ENCODE measurements at places on chromosomes 3 and 15.

DNA sequence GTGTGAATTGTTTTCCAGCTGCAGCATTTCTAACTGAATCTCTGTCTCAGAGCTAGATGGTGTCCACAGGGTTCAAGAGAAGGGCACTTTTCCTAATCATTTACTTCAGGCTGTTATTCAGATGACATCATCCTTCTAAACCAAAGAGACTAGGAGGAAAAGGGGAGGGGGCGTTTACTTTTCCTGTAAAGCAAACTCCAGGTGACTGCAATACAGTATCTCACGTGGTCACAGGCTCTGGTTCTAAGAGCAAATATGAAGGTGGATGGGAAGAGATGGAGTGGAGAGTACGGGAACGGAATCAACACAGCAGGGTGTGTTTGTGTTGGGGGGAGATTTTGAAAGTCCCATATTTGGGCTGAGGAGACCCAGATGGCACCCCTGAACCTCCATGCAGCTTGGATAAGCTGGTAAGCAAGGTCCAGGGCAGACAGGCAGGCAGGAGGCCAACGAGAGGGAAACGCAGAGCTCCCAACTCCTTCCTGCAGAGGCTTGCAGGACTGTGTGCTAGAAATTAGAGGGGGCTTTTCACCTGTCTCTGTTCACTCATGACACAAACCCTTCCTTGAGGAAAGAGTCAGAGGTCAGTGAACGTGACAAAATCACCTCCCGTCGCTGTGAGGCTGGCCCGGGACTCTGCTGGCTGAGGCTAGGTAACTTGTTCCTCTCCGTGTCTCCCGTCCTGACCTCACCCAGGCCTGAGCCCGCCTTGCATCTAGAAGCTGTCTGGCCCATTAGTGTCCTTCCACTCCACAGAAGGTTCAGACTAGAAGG is 151.2 kb downstream of the OPA1 start:
- DNase-seq: no peak

DNA sequence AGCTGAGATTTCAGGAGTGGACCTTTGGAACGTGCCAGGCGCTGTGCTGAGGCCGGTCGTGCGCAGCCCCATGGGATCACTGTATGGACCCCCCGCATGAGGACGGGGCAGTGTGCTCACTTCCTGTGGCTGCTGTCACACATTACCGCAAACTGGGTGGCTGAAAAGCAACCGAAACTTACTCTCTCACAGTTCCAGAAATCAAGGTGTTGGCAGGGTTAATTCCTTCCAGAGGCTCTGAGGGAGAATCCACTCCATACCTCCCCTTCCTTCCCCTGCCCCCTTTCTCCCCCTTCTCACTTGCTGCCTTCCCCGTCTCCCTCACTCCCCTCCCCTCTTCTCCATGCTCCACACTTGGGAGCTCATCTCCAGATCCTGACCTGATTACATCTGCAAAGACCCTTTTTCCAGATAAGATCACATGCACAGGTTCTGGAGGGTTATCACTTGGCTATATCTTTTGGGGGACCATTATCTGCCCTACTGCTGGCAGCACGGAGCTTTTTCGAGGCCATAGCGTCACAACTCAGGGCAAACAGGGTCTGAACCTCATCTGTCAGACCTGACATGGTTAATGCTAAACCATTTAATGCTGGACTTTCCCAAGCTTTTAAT is 41.2 kb downstream of the KLF13 start:
- no peak for DNase-seq

- DNase-seq: no peak
Observed at GRCh38 chr15:62571072-62571471, 406.0 kb upstream of the C2CD4B start.

DNA sequence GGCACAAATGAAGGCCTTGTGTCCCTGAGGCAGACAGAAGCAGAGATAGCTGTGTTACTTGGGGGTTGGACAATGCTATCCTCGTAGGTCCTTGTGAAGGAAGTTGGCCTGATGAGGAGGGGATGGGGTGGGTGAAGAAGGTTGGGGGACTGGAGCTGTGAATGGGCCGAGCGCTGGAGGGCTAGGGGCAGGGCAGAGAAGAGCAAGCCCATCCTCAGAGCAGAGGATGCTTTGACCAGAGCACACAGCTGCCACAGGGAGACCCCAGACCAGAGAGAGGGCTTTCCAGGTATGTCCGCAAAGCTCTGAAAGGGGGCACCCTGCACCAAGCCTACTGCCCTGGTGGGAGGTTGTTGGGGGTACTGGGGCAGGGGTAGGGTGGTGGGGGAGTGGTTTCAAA is 5.7 kb upstream of the TBC1D2B start:
- DNase-seq: no peak

- DNase-seq: no peak
Observed at GRCh38 chr15:49122541-49123062, 32.8 kb downstream of the COPS2 start.

DNA sequence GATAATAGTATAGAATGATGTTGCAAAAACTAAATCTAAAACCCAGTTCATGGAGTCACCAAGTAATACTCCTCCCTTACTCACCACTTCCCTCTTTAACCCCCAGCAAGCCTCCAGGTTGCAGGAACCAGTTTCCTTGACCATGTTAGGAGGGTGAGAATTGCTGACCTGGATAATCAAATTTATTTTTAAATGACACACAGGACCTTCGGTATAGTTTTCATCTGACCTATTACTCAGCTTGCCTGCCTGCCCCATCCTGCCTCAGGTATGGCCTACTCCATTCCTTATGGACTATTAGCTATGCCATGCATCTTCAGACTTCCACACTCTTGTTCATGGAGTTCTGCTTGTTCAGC is 883 bp downstream of the RTP4 start:
- DNase-seq: no peak

GRCh38 chr3:25604107-25604805 is 60.5 kb downstream of the TOP2B start:
- no peak for DNase-seq

DNA sequence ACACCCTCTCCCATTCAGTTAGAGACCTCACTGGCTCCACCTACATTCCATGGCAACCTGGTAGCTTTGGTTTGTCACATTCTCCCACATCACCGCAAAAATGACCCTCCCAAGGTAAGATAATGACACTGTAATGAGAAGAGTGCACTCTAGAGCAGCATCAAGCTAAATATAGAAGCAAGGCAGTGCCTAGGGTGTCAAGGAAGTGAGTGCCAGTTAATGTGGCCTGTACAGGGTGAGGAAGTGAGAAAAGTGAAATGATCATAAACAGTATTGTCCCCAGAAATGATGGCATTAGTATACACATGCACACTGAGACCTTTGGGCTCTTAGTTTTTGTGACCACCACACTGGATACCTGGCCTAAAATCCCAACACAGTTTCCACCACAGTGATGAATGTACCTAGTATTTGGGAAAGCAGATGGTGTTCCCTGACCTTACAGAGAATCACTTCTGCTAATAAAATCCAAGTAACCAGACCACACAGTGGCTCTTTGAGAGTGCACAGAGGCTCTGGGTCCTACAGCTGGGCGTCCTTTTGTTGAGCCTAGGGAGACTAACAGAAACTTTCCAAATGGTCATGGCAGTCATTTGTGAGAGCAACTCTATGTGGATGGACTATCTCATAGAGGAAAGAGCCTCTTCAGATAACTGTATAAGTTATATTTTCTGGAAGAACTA is 106.6 kb downstream of the ARPP21 start:
- no peak for DNase-seq

DNA sequence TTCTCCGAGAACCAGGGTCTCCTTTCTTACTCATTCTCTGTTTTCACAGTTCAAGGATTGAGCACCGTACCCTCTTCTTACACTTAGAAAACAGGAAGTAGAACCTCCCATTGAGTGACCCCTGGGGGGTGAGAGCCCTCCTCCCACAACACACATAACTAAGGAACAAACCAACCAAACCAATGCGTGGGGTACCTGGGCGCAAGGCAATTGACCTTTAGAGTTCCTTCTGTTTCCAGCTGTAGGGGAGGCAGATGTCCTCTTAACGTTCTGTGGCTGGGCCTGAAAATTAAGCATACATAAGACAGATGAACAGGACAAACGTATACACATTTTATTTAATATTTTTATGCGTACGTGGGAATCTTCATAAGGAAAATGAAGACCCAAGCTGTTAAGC is 33.5 kb upstream of the TIMP4 start:
- DNase-seq: no peak

DNA sequence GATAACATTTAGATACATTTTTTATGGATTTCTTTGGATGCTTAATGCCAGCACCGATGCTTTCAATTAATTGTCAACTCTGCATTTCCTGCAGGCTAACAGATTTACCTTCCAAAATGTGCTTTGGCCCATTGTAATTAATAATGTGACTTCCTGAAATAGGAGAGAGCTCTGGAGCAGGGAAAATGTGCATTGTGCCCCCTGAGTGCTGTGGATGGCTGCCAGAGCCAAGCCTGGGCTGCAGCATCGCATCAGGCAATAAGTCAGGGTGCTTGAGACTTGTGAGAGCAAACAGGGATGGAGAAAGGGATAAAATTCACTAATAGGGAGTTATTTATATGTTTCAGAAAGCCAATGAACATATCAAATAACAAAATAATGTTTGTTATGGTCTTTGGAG is 133.8 kb downstream of the MOBP start:
- DNase-seq: no peak

GRCh38 chr3:30281526-30281925 is 324.9 kb upstream of the TGFBR2 start:
- no peak for DNase-seq

DNA sequence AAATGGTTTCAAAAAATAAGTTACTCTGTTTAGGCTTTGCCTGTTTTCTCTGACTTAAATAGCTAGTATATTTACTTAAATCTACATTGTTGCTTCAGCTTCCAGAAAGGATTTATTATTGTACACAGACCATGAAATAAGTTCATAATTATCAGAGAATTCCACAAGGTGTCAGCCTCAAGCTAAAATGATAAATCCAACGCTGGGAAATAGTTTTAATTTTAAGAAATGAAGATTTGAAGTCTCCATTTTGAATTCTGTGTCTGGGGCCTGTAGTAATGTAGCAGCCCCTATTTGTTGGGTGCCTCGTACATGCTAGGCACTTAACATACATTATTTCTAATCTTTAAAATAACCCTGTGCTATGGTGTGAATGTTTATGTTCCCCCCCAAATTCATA is 92.6 kb upstream of the KCNMB2 start:
- no peak for DNase-seq

DNA sequence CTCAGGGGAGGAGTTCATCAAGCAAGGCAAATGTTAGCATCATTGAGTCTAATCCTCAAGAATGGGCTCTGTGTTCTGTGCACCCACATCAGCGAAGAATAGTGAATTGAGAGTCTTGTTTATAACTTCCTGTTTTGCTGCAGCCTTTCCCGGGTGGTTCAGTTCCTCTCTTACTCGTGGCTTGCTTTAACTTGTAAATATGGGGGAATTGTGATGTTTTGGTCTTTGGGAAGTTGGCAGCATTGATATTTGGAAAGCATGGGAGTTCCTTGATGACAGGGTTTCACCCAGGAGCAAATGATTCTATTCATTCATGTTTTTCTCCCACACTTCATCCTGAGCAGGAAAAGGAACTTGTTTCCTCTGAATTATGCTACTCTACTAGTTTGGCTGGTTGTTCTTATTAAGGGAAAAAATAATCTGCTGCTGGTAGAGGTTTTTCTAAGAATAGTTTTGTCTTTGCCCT is 40.4 kb downstream of the GPD1L start:
- DNase-seq: no peak

DNA sequence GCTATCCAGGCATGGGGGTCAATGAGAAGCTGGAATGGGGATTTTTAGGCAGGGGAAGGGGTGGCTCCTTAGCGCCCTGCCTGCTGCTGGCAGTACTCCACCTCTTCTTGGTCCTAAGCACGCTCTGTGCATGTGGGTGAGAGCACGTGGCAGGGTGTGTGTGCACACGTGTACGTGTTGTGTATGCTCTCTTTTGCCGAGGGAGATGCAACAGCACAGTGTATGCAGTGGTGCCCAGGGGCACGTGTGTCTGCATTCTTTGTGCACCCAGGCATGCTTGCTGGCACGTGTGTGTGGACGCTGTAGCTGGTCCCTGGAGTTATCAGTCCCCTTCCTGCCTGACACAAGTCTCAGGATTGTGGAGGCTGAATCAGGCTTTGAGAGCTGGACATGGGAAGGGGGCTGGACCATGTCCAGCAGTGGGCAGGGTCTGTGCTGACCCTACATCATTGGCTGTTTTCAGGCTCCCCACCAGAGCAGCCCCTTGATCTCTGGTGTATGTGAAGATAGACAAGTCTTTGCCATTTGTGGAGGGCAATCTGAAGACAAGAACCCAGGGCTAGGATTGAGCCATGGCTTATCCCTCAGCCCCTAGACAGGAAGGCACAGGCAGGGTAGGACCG is 1.9 kb upstream of the CAMKV start:
- no peak for DNase-seq

DNA sequence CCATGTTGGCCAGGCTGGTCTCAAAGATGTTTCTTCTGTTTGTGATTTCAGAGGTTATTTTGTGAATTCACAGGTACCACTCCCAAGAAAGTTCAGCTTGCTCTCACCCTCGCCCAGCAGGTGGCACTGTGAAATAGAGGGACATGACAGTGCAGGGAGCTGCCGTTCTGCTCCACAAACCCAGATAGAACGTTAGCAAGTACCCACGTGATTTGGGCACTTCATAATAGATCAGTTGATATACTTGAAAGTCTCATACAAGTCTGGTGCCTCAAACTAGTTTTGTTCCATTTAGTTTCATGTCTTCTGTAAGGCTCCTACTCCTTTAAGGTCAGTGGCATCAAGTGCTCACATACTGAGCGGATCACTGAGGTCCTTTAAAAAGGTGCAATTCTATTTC is 45.5 kb downstream of the FILIP1L start:
- peak; percentile 25 for DNase-seq

All from stimulated activated CD8-positive, alpha-beta memory T cell treated with anti-CD3 and anti-CD28 coated beads, Interleukin-15, amount 100 ng/mL, for 4 hours (primary cell).